ENCODE measurements at places on chromosomes 11 and 22.

- no peak overlapping the region for H3K27ac ChIP-seq
- no peaks in the 10 kb centered on the region for H3K4me1 ChIP-seq
- H3K27me3 ChIP-seq = peaks cover 2% of the 10 kb centered on the region
- H3K36me3 ChIP-seq = no peaks in the 10 kb centered on the region
Observed at GRCh38 chr11:12770966-12771597, 96.9 kb downstream of the TEAD1 start.

DNA sequence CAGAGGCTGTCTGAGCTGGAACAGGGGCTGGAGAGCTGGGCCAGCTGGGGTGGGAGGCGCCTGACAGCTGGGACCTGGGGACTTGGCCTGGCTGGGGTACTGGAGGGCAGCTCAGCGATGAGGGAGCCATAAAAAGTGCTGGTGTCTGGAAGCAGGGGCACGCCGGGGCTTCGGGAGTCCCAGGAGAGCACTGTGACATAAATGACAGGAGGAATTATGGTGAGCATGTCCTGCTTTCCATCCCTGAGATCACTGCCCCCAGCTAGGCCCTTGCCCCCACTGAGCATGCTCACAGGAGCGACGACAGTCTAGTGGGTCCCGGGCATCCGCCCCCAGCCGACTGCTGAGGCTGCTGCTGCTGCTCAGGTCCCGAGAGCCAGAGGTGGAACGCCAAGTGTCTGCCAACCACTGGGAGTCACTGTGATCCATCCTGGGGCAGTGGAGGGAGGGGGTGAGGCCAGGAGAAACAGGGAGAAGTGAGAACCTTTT is 6.2 kb downstream of the ROBO4 start:
- H3K27ac ChIP-seq = no peak overlapping the region
- no peak overlapping the region for H3K4me3 ChIP-seq
- no peak for DNase-seq
- H3K4me1 ChIP-seq = no peaks in the 10 kb centered on the region
- no peaks in the 10 kb centered on the region for H3K36me3 ChIP-seq
- H3K27me3 ChIP-seq = no peaks in the 10 kb centered on the region

DNA sequence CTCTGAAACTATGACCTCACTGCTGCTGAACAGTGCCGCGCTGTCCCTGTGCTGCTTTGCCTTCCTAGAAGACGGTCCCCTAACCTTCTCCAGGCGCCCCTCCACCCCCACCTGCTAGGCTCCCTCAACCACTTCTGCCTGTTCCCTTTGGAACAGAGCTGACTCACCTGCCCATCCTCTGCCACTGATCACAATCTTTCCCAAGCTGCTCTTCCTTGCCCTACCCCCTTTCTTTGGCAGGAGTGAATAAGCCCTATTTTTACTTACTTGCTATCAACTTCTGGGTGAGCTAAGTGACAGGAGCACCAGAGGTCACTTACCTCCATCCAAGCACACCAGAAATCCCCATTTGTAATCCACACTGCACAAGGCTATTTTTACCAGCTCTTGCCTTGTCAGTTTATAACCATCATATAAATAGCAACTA is 116.0 kb upstream of the BID start:
- peaks cover 33% of the 10 kb centered on the region for H3K36me3 ChIP-seq
- no peaks in the 10 kb centered on the region for H3K27me3 ChIP-seq
- no peak overlapping the region for H3K4me3 ChIP-seq
- DNase-seq = no peak
- H3K27ac ChIP-seq = no peak overlapping the region

DNA sequence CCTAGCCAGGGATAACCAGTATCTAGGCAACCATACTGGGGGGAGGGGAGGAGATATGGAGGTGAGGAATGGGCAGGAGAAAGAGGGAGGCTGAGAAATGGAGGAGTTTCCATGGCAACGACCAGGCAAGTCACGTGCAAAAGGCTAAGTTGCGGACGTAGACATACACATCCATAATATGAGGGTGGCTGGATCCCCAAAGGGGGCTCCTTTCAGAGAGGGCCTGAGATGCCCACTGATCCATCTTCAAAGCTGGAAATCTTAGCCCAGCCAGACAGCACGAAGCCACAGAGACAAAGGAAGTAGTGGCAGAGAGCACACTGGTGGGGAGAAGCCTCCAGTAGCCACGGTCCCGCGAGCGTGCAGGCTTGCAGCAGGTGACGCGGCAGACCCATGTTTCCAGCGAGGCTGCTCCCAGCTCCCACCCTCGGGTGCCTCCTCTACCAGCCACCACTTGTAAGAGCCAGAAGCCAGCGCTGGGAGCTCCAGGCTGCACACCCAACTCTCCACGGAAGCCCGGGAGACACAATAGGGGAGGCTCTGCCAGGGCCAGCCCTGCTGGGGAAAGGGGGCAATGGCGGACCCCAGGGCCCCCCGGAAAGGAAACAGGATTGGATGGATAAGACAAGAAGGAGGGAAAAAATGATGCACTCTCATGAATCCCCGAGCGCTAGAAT is 938 bp downstream of the FXYD6 start:
- H3K27me3 ChIP-seq = no peaks in the 10 kb centered on the region
- peaks cover 36% of the 10 kb centered on the region for H3K4me1 ChIP-seq
- H3K27ac ChIP-seq = no peak overlapping the region
- DNase-seq = peak; percentile 10
- no peaks in the 10 kb centered on the region for H3K36me3 ChIP-seq

DNA sequence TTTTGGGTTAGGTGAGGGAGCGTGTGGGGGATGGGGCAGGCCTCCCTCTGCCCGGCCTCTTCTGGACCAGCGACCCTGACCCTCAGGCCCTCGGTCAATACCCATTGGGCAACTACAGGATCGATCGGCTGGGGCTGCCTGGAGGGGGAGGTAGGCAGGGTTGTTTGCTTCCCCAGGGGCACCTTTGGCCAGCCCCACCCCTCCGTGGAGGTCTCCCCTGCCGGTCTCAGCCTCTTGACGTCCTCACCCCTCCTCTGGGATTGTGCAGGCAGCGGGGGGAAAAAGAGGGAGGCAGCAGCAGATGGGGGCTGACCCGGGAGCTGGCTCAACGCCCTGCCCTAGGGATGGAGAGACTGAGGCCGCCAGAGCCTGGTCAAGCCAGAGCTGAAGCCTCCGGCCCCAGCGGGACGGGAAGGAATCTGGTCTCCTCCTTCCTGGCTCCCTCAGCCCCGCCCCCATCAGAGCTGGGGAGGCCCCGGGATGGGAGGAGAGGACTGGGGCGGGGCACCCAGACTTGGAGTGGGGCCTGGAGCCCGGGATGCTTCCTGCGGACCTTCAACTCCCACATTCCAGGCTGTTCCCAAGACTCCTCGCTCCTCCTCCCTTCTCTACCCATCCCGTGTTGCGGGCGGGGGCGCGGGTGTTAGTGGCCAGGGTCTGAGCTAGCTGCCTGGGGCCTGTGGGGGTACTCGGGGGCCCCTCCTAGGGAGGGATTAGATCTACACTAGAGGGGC is 14.4 kb upstream of the CDC42EP1 start:
- DNase-seq = no peak
- no peak overlapping the region for H3K27ac ChIP-seq
- H3K36me3 ChIP-seq = no peaks in the 10 kb centered on the region
- H3K27me3 ChIP-seq = peaks cover 45% of the 10 kb centered on the region
- H3K4me3 ChIP-seq = no peak overlapping the region

DNA sequence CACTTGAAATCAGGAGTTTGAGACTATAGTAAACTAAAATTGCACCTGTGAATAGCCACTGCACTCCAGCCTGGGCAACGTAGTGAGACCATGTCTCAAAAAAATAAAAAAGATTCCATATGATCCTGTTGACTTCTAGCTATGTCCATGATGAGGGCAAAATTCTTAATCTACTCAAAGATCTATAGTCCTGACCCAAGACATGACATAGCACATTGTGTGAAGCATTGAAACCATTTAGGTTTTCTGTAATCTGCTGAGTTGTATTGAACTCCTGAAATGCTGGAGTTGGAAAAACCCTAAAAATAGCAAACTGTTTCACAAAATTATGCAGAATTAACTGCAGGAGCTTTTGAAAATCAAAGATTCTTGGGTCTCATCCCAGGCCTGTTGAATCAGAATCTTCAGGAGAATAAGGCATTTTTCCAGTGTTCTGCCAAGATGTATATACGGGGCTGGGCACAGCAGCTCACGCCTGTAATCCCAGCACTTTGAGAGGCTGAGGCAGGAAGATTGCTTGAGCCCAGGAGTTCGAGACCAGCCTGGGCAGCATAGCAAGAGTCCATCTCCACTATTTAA is 29.8 kb upstream of the LDHA start:
- no peak for DNase-seq
- peaks cover 62% of the 10 kb centered on the region for H3K36me3 ChIP-seq

DNA sequence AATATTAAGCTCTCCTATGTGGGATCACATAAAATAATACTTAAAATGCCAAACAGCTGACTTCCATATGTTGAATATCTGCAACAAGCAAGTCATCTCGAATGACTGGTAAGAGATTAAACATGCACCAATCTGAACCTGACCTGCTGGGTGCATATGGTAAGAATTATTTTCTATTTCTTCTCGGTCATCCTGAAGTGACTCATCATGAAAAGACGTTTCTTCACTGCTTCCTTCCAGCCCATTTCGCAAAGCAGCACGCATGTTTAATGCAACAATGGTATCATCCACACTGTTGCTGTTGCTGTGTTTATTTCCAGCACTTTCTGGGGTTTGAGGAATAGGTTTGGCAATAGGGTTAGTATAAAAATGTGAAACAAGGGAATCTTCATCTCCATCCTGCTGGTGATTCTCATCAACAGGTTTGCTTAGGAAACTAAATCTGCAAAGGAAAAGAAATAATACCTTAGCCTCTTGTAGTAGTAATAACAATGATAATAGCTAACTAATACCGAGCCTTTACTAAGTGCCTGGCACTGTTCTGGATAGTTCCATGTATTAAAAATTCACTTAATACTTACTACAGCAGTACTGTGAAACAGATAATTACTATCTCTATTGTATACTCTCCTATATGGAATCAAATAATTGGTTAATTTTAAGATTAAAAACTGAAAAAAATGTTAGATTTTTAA is 52.0 kb upstream of the CHRNA10 start:
- H3K4me1 ChIP-seq = no peaks in the 10 kb centered on the region
- peaks cover 89% of the 10 kb centered on the region for H3K36me3 ChIP-seq
- H3K27ac ChIP-seq = no peak overlapping the region
- no peak overlapping the region for H3K4me3 ChIP-seq

DNA sequence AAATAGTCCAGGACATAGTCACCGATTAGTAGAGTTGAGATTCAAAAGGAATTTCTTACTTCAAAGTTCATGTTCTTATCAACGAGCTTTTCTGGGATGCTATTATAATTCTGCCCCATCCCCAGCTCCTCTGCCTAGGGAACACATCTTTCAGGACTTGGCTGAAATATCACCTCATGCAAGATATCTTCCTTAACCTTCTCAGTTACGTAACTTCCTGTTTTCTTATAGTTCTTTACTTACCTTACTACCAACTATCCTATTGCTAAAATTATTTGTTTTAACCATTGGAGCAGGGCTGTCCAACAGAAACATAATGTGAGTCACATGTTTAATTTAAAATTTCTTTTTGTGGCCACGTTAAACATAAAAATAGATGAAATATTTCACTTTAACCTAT is 2.3 kb downstream of the NARS2 start:
- no peak overlapping the region for H3K4me3 ChIP-seq
- H3K4me1 ChIP-seq = peaks cover 10% of the 10 kb centered on the region
- H3K36me3 ChIP-seq = peaks cover 20% of the 10 kb centered on the region
- H3K27me3 ChIP-seq = no peaks in the 10 kb centered on the region

DNA sequence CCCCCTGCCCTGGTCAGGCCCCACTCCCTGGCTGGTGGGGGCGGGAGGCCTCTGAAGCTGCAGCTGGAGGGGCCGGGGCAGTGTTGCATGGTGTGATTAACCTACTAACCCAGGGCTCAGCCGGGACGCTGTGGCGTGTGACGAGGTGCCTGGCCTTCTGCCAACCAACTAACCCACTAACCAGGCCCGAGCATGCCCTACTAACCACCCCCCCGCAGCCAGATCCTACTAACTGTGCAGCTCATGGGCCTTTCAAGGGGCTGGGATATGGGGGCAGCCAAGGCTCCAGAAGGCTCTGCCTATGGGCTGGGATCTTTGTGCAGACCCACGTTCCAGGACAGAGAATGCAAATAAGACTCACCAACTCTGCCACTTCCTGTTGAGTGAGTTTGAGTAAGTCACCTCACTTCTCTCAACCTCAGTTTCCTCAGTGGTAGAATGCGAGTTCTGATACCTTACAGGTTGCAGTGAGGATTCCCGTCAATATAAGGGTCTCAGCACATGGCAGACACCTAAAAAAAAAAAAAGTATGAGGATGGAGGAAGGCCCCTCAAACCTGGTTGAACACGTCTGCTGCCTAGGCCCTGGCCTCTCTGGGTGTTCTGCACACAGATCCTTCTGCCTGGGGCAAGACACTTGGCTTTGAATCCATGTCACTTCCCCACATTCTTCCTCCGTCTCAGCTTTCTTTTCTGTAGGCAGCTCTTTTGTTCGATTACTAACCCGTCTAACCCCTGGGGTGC is 14.1 kb downstream of the MIAT start:
- H3K27ac ChIP-seq = peak overlapping the region; percentile 93
- peaks cover 88% of the 10 kb centered on the region for H3K4me1 ChIP-seq
- no peaks in the 10 kb centered on the region for H3K27me3 ChIP-seq

DNA sequence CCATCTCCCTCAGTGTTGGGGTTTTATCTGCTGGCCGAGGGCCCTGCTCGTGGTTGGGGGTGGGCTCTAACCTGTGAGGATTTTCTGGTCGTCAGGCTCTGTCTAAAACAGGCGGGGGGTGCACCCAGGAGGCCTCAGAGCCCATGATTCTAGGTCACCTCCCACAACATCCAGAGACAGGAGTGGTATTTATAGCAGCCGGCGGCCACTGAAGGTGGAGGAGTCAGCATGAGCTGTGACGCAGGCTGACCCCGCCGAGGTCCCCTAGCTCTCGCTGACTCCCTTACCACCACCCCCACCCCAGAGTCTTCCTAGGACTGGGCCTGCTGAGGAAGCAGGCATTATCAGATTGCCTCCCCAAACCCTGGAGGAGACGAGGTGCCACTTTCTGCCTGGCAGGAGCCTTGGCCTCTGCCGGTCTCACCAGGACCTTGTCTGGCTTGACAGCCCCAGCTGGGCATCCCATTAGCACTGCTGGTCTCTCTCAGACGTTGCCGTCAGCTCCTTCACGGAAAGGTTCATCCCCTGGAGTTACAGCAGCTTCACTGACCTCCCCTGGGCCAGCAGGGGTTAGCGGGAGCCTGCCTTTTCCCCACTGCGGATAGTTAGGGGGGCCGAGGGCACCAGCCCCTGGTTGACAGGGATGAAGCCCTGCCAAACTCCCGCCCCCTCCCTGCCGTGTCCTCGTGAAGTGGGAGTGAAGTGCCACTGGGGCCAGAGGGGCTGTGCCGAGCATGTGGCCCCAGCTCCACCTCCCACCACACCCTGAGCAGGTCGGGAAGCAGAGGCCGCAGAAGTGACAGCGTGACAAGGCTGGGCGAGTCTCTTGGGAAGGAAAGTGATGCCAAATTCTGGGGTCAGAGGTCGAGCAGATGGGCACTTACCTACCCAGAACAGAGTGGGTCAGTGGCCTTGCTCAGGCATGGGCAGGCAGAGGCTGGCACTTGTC is 26.5 kb downstream of the DAGLA start:
- H3K27ac ChIP-seq = no peak overlapping the region
- no peaks in the 10 kb centered on the region for H3K36me3 ChIP-seq
- peaks cover 16% of the 10 kb centered on the region for H3K27me3 ChIP-seq
- no peaks in the 10 kb centered on the region for H3K4me1 ChIP-seq
